ENCODE measurements at places on chromosomes 5 and 9.

- DNase-seq, result no peak
Observed at GRCh38 chr9:37678789-37679273, 28.1 kb downstream of the FRMPD1 start.

GRCh38 chr9:112075009-112075378 lies 100.1 kb downstream of the SUSD1 start:
- no peak for DNase-seq

GRCh38 chr9:134433101-134433500 lies 106.8 kb downstream of the RXRA start:
- DNase-seq, result no peak

- DNase-seq, result no peak
Observed at GRCh38 chr9:131190191-131190590, 64.8 kb downstream of the NUP214 start.

DNA sequence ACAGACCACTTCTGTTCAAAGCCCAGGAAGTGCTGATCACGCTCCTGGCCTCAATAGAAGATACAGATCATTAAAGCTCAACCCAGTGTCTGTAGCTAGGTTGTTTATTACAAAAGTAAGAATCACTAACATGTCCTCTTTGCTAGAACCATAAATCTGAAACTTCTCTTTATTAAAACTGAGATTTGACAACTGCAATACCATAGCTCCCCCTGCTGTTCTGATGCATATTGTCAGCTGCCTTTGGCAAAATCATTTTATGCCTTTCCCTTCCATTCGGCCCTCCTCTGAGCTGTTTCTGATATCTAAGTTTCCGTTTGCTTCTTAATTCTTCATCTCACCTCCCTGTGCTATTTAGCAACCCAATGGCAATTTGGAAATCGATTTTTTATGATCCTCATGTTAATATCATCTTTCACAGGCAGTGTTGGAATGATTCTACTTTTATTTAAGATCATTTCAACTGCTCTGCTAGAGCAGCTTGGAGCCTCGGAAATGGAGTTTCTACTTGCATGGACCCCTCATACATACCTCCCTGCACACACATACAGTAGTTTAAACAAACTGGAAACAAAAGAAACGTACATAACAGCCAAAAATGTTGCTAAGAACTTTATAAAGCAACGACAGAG lies 998.8 kb downstream of the MAT2B start:
- DNase-seq, result no peak

- no peak for DNase-seq
Observed at GRCh38 chr5:92904021-92904420, 677.0 kb downstream of the NR2F1-AS1 start.

- no peak for DNase-seq
Observed at GRCh38 chr5:75281716-75282465, 45.2 kb upstream of the ANKRD31 start.

GRCh38 chr9:98022447-98022846 lies 34.1 kb upstream of the NANS start:
- DNase-seq, result no peak

DNA sequence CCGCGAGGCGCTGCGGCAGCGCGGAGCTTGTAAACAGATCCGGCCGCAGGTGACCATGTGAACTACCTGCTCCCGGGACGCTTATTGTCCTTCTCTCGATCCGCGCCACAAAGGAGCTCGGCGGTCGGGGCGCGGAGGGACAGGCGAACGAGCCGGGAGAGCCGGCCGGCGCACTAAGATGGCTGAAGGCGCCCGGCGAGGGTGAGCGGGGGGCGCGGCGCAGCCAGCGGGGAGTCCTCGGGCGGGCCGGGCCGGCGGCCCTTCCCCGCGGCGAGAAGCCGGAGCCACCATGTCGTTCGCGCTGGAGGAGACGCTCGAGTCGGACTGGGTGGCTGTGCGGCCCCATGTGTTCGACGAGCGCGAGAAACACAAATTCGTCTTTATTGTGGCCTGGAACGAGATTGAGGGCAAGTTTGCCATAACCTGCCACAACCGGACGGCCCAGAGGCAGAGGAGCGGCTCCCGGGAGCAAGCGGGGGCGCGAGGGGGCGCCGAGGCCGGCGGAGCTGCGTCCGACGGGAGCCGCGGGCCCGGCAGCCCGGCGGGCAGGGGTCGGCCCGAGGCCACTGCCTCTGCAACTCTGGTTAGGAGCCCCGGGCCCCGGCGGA lies 535 bp downstream of the JMY start:
- peak; percentile 15 for DNase-seq

DNA sequence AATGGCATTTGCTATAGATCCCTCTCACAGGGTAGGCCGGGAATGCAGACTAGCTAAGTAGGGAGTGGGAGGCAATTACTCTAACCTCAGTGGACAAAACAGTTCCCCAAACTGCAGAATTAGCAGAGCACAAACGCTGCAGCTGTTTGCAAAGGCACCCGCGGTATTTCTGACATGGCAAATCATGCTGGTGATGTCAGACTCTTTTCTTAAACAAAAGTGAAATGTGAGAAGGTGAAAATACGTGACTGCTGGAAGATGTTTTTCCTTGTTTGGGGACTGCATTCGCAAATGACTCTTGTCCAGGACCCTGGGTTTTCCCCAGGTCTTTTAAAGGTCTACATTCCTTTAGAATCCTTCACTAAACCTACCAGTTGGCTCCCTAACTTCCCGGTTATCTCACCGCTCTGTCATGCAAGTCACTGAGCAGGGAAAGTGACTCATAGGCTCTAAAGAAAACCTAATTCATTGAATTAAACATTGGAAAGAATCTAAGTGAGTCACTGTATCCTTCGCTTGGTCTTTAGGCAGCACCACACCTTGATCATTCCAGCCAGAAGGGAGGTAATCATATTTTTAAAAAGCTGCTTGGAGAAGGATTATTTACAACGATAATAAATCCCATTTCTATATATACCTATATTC lies 91.5 kb upstream of the DNAH5 start:
- no peak for DNase-seq

- DNase-seq, result no peak
Observed at GRCh38 chr9:111362526-111362925, 32.5 kb upstream of the OR2K2 start.

DNA sequence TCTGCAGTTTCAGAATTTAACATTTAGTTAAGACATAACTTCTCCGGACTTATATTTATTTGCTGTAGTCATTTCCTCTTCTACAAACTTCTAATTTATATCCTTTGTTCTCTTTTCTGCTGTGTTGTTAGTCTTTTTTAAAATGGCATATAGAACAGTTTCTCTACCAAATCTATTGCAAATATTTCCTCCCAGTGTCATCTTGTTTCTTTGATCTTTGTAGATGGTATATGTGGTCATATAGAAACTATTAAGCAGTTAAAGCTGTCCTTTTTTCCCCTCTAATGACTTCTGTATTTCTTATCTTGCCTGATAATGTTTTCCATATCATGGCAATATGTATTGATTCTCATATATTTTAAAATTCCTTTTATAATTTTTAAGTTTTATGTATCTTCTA lies 264.5 kb downstream of the MCTP1 start:
- no peak for DNase-seq

- no peak for DNase-seq
Observed at GRCh38 chr5:54263447-54263846, 46.9 kb downstream of the ARL15 start.

DNA sequence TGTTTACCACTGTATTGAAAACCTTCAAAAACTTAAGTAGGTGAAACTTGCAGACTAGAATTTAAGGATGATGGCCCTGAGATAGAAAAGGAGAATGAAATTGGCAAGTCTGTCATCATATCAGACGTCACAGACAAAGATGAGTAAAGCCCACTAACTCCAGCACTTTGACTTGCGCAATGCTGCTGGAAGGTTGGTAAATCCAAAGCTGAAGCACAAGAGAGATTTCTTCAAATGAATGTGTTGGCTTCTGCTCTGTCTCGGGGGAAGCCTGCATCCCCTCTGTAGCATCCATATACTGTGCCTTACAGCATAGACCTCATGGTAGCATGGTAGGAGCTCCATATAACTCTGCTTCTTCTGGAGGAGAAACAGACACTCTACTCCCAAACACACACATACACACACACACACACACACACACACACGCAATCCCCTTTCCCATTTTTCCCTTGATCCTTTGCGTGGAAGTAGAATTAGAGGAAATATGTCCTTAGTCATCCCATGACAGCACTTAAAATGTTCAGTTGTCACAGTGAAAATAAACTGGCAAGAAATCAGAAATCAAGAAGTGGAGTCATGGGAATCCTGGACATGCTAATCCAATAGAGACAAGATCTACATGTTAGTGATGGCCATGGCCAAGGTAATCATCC lies 241.5 kb downstream of the NR3C1 start:
- no peak for DNase-seq

GRCh38 chr9:94699715-94700373 lies 26.7 kb upstream of the AOPEP start:
- DNase-seq, result no peak

- DNase-seq, result no peak
Observed at GRCh38 chr9:134575103-134575900, 66.3 kb upstream of the COL5A1 start.

Data from activated CD4-positive, alpha-beta T cell treated with anti-CD3 and anti-CD28 coated beads for 4 hours (primary cell).